Activated T-cell treated with anti-CD3 and anti-CD28 coated beads for 24 hours (primary cell): ENCODE measurements at places on chromosomes 6 and 20.

DNA sequence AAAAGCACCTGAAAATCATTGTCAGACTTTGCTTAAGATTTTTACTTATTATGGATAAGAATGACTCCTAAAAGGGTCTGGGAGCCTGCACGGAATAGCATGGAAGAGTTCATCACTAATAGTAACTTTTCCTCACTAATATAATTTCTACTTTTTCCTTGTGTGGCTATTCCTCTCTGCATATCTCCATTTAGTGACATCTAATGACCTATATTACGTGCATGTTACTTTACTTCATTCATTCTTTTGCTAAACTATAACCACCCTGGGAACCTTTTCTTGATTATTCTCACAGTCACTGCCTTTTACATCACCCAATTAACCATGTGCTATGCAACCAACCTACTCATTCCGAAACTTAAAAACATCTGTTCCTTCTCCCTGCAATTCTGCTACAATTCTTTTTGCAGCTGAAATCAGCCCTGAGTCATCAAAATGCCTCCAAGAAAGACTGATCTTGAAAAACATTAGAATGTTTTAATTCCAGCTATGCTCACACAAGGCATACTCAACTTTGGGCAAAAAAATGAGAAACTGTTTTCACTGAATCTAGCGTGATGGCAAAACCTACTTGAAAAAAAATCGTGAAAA, 313.3 kb downstream of the RNGTT start:
- DNase-seq = no peak

DNA sequence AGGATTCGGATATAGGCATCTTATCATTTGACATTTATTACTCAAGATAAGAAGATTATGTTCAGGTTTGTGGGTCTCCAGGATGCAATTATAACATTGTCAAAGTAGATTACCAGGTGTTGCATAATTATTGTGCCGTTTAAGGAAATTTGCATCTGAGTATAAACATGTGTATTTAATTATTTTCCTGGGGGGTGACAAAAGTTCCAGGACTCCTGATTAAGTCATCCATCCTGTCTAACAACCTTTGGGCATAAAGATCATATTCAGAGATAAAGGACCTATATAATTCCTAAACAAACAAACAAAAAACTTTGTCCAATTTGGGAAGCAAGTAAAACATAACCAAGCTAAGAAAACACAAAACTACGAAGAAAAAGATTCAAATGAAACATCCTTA, 3.3 kb upstream of the PPP1R14C start:
- DNase-seq = no peak

- no peak for DNase-seq
These were observed 7.2 kb upstream of the TRIB3 start for GRCh38 chr20:373171-373890.

DNA sequence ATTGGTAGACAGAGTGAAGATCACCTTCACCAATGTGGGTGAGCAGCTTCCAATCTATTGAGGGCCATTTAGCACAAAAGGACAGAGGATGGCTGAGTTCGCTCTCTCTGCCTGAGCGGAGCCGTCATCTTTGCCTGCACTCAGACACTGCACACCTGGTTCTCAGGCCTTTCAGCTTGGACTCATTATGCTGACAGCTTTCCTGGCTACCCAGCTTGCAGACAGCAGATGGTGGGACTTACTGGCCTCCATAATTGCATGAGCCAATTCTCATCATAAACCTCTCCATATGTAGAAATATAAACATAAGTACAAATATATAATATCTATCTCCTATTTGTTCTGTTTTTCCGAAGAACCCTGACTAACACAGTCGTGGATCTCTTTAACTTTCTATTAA, 13.7 kb downstream of the TBXT start:
- no peak for DNase-seq

DNA sequence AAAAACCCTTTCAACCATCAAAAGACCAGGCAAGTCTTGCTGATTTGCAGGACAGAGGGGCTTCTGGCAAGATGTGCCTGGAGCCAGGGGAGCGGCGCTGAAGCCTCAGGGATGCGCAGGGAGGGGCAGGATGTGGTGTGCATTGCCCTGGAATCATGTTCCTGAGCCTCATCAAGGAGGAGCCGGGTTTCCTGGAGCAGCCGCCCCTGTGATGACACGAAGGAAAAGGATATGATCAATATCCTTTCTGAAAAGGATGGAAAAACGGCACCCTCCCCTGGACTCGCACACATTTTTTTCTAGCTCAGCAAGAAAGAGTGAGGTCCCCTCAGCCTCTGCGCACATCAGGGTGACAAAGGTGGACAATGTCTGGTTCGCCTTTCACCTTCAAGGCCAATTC, 173.1 kb upstream of the SSTR4 start:
- DNase-seq = no peak
